ENCODE measurements at places on chromosomes 12 and 14. TPM values are rescaled to one million over a fixed set of nuclear protein-coding genes. Genes with fewer than 3 reads are reported as not detected.

DNA sequence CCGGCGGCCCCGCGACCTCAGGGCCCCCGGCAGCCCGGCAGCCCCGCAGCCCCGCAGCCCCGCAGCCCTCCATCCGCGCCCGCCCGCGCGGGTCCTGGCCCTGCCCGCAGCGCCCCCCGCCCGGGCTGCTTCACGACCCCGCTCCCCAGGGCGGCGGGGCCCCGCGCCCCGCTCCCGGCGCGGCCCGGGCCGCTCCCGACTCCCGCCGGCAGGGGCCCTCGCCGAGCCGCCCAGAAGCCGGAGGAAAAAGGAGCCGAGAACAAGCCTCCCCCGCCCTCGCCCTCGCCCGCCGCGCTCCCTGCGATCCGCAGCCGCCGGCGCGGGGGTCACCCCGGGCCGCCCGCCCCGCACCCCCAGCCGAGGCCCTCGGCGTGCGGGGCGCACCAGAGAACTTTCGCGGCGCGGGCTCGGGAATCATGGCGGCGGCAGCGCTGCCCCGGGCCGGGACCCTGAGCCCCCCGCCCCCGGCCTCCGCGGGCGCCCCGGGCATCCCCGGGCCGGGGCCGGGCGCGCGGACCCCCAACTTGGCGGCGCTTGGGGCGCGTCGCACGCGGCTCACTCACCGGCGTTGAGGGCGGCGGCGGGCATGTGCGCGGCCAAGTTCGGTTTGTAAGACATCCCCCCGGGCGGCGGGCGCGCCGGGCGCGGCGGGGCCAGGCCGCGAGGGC, 521 bp downstream of the CDK2AP1 start:
- DNase-seq: no peak

GRCh38 chr12:105106621-105107020, 910 bp upstream of the WASHC4 start:
- DNase-seq: no peak

- no peak for DNase-seq
These were observed 706.7 kb downstream of the RERGL start for GRCh38 chr12:17383321-17383720.

GRCh38 chr14:100317912-100318808, 5.0 kb upstream of the SLC25A47 start:
- DNase-seq: no peak

DNA sequence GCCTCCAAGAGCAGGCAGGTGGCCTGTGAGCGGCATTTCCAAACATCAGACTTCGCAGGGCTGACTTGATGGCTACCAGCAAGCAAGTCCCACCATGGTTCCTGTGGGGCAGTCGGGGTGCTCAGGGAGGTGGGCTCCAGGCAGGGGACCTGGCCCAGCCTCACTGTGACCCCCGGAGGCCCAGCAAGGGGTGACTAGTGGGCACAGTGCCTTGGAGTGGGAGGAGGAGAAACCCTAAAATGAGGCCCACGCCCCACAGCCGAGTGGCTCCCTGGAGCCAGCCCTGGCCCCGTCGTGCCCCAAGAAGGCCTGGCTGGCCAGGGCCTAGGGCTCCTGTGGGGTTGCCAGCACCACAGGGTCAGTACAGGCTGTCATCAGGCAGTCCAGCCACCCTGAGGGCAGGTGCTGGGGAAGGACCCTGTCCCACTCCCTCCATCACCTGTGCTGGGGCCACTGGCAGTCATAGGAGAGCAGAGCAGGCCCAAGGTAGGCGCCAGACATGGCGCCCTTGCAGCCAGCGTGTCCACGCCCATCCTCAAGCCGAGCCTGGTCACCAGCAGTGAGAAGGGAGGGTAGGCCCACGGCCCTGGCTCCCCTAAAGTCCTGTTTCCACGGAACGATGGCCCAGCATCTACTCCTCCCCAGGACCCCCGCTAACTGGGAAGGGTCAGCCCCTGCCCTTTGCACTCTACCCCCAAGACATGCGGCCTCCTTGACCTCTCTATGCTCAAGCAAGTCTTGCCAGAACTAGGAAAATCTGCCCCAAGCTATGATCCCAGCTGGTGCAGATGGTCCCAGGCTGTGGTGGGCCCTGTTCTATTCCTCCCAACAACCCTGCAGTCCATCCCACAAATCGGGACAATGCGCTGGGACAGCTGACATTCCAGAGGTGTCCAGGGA, 144.2 kb upstream of the C14orf180 start:
- no peak for DNase-seq

GRCh38 chr14:66634876-66635275, 126.9 kb downstream of the GPHN start:
- DNase-seq: no peak

DNA sequence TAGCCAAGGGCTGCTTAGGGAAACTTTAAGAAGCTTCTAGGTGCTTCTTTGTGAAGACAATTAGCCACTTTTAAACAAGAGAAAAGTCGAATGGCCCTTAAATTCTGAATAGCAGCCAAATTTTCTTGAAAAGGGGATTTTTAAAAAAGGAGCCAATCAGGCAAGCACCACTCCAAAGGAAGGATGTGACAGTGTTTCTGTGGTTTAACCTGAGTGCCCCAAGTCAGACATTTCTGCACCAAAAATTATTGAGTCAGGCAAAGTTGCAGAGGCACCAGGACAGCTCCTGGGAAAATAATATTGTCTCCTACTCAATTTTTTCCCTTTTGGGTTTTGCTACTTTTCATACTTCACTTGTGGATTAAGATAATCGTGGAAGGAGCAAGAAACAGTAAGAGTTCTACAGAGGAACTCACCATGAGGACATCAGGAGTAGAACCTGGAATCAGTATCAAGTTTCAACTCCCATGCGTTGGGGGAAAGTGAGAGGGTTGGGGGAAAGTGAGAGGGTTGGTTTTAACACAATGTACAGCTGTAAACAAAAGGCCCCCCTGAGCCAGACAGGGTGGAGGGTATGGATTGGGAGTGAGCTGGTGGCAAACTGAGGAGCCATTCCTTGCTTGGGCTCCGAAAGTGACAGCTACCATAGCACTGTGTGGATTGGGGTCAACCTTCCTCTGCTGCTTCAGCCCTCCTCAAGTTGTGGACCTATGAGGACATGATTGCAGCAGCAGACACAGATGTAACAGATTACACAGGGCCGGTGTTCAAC, 90.8 kb downstream of the SLC38A1 start:
- DNase-seq: no peak

- DNase-seq: no peak
These were observed 203.7 kb downstream of the PPM1H start for GRCh38 chr12:62731055-62731820.

GRCh38 chr12:89556976-89557375, 31.1 kb upstream of the POC1B start:
- no peak for DNase-seq

The PLEK2 gene
- polyA plus RNA-seq: 3.1 TPM

Measured in BJ (cell line).